ENCODE measurements at places on chromosomes 7 and 10. TPM values are rescaled to one million over a fixed set of nuclear protein-coding genes. Genes with fewer than 3 reads are reported as not detected.

Gene CCZ1
- 156 TPM for total RNA-seq

Gene OGDHL
- 6.9 TPM for total RNA-seq

Gene ZNF775
- 10.2 TPM for total RNA-seq

Gene UCN3
- total RNA-seq: not detected

Gene SLC13A4
- total RNA-seq: 12.6 TPM

Gene LIPJ
- 3.7 TPM for total RNA-seq

Gene CNPY1
- under 0.01 TPM for total RNA-seq

Gene NOM1
- total RNA-seq: 22.8 TPM

Gene RPA3
- total RNA-seq: 17.1 TPM

Gene MMD2
- 2.4 TPM for total RNA-seq

Gene MSS51
- total RNA-seq: 1.6 TPM

Gene PSD
- 98.2 TPM for total RNA-seq

Gene FAM200A
- 19.6 TPM for total RNA-seq

Gene GPR37
- total RNA-seq: 39.1 TPM

Gene TRIM73
- total RNA-seq: 2.9 TPM

Gene GARIN1A
- total RNA-seq: 0.82 TPM

Gene ACTL6B
- 163 TPM for total RNA-seq

Gene ATOH7
- 0.41 TPM for total RNA-seq

Gene TMEM184A
- not detected for total RNA-seq

Gene GGCT
- 23.2 TPM for total RNA-seq

Gene MEOX2
- total RNA-seq: not detected

Gene MGAM2
- total RNA-seq: not detected

Gene DGKB
- 9.0 TPM for total RNA-seq

Gene PRLHR
- 2.4 TPM for total RNA-seq

Gene SLC26A3
- not detected for total RNA-seq

Gene INHBA
- total RNA-seq: 12.6 TPM

Gene NEUROD6
- total RNA-seq: 653 TPM

Gene SH2D4B
- 1.2 TPM for total RNA-seq

Gene IL6
- not detected for total RNA-seq

Gene CRCP
- 62.4 TPM for total RNA-seq

Gene SEC61G
- 147 TPM for total RNA-seq

Gene SNX10
- total RNA-seq: 37.1 TPM

Gene BTBD16
- not detected for total RNA-seq

Gene C7orf25
- 8.6 TPM for total RNA-seq

All from frontal cortex (tissue), 4 donors.